Hepatic stellate cell (primary cell): ENCODE measurements at places on chromosomes 13 and 19.

- DNase-seq: no peak
Observed at GRCh38 chr13:69580255-69580654, 527.4 kb upstream of the ATXN8OS start.

GRCh38 chr19:35142606-35143230, 337 bp upstream of the FXYD7 start:
- DNase-seq: no peak

- no peak for DNase-seq
Observed at GRCh38 chr13:104773775-104774174, 1707.6 kb upstream of the SLC10A2 start.

GRCh38 chr19:41218615-41219507, at the start of gene AXL:
Gene AXL (plus strand): TSS chr19:41219223. CDS start chr19:41219393, 170 bp downstream.
- peak; percentile 91 for DNase-seq

DNA sequence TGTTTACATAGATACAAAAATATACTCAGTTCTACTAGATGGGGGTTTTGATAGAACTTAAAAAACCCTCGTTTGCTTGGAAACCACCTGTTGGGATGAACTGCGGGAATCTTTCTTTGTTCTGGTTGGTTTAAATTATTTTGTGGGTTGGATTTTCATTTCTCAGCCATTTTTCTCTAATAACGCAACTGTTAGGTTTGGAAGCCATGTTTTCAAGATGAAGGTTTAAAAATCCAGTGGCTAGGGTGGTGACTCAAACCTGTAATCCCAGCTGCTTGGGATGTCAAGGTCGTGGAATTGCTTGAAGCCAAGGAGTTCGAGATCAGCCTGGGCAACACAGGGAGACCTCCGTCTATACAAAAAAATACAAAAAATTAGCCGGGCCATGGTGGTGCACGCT, 1.6 kb downstream of the URI1 start:
- DNase-seq: no peak

GRCh38 chr13:92823059-92823458, 403.5 kb upstream of the GPC6 start:
- no peak for DNase-seq

- no peak for DNase-seq
Observed at GRCh38 chr13:108987517-108987916, 358.1 kb downstream of the MYO16 start.

- no peak for DNase-seq
Observed at GRCh38 chr19:3838661-3839060, 30.2 kb downstream of the ZFR2 start.

GRCh38 chr13:95156208-95156607, 145.0 kb downstream of the ABCC4 start:
- no peak for DNase-seq

GRCh38 chr19:4577020-4577782, 17.7 kb upstream of the SEMA6B start:
- peak; percentile 59 for DNase-seq

DNA sequence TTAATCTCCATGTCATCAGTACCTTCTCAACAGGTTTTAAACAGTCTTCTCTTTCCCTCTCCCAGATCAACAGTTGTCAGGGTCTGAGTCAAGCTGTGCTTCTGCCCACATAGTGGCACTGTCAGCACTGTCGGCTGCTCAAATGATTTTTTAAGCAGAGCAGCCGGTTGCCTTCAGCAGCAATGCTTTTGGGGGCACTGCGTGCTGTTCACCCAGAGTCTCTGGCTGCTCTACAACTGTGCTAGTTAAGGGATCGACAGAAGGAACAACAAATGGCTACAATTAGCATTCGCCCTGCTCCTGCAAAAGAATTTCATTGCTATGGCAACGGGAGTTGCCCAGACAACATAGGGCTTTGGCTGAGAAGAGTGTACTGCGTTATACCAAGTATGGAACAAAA, 412.9 kb downstream of the DIAPH3 start:
- peak; percentile 49 for DNase-seq

- no peak for DNase-seq
Observed at GRCh38 chr13:21875116-21875515, 204.2 kb downstream of the FGF9 start.

- DNase-seq: no peak
Observed at GRCh38 chr13:94712812-94713560, 641 bp upstream of the SOX21 start.

GRCh38 chr13:75309981-75310580, 171.9 kb downstream of the TBC1D4 start:
- DNase-seq: no peak

GRCh38 chr13:75514080-75514995, 23.3 kb downstream of the COMMD6 start:
- no peak for DNase-seq

DNA sequence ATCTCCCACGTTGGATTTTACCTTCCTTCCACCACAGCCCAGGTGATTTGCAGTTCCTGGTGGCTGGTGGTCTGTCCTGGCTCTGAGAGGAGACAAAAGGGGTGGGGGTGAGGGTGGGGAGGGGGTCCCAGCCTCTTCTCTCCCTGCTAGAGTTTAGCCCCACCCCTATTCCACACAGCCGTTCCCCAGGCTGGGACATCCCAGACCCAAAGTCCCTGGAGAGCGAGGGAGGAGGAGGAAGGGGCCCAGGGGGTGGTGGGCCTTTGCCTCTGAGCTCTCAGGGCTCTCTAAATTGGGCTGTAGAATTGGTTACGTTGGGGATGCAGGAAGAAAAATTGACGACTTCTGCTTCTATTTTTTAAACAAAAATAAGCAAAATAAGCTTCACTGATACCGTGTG, 81.9 kb downstream of the SLC6A16 start:
- DNase-seq: no peak

DNA sequence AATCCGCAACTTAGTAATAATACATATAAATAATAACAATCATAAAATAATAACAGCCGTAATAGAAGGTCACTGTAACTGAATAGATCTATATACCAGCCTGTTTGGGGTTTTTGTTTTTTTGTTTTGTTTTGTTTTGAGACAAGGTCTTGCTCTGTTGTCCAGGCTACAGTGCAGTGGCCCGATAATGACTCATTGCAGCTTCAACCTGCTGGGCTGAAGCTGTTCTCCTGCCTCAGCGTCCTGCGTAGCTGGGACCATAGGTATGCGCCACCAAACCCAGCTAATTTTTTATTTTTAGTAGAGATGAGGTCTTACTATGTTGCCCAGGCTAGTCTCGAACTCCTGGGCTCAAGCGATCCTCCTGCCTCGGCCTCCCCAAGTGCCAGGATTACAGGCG, 950 bp downstream of the IGSF23 start:
- no peak for DNase-seq

DNA sequence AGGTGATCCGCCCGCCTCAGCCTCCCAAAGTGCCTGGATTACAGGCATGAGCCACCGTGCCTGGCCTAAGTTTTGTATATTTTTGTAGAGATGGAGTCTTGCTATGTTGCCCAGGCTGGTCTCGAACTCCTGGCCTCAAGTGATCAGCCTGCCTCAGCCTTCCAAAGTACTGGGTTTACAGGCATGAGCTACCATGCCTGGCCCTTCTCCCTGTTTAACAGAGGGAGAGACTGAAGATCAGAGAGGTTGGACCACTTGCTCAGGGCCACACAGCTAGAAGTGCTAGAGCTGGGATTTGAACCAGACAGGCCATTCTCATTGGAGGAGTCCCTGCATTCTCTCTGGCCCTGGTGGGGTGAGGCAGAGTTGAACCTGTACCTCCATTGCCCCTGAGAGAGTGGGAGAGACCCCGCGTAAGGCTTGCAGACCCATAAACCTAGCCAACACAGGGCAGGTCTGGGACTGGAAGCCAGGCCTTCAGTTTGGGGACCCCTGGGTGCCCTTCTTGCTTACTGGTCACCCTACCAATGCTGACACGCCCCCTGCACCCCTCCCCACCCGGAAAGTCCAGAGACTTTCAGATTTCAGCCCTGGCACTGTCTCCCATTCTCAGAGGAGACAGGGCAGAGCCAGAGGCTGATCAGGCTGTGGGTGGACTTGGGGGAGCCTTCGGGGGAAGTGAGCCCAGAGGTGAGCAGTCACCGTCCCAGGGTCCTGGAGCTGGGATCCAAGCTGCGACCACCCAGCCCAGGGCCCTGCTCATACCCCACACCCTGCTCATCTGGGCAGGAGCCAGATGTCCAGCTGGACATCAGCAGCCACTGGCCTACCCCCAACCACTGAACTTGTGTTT, 13.3 kb downstream of the TTYH1 start:
- no peak for DNase-seq

DNA sequence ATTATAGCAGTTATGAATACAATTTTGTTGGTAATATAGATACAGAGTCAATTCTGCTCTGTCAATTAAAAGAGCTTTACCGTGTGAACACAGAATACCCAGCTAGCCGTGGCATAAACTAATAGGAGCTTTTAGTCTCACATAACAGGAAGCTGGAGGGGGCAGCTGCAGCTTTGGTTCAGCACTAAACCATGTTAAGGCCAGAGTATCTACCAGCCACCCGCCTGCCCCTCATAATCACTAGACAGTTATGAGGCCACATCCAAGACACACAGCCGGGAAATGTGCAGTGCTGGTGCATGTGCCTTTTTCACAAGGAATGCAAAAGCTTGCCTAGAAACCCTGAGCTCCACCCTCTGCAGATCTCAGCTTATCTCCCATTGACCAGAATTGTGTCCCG, 62.3 kb downstream of the SGCG start:
- DNase-seq: no peak

GRCh38 chr19:18090545-18091216, 3.9 kb upstream of the IL12RB1 start:
- peak; percentile 60 for DNase-seq
